Stimulated activated CD8-positive, alpha-beta memory T cell treated with anti-CD3 and anti-CD28 coated beads, Interleukin-4, amount 100 ng/mL, for 4 hours (primary cell): ENCODE measurements at places on chromosomes 5 and 9.

DNA sequence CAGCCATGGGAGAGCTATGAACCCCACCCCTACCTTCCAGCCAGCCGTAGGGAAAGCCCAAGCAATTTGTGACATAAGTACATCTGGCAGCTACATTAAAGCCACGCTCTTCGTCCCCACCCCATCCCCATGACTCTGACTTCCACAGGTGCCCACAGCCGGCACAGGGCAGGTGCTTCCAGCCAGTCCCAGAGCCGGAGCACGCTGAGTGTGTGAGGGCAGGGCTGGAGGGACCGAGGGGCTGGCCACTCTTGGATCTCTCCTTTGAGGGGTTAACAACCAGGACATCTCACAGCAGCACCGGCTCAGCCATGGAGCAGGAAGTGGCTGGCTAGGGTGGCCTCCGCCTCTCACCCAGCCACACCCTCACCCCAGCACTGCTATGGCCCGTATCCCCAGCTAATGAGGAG, 2.4 kb upstream of the FAM78A start:
- no peak for DNase-seq

- no peak for DNase-seq
Measured at GRCh38 chr5:180156141-180156540, 52.9 kb downstream of the RASGEF1C start.

DNA sequence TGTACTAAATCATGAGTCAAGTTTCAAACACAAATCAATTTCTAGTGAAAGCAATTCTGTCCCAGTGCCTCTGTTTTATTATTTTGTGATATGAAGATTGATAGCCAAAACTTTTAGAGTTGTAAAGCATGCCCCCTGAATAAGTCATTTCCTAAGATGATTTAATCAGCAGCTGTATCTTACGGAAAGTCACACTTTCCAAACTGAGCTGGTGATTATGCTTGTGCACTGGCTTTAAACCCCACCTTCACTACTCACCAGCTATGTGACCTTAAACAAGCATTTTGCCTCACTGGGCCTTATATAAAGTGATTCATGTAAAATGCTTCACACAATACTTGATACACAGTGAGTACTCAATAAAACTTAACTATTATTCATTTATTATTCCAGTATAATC, 78.1 kb downstream of the EDIL3 start:
- DNase-seq: no peak

- no peak for DNase-seq
Measured at GRCh38 chr5:158380661-158381060, 521.7 kb upstream of the CLINT1 start.

GRCh38 chr5:53482717-53483638, 2.5 kb downstream of the FST start:
- DNase-seq: no peak

GRCh38 chr5:565782-566440, 41.7 kb upstream of the SLC9A3 start:
- no peak for DNase-seq

GRCh38 chr9:27485158-27485557, 38.9 kb upstream of the IFNK start:
- no peak for DNase-seq

- no peak for DNase-seq
Measured at GRCh38 chr9:108786901-108787689, 68.7 kb downstream of the ACTL7B start.

GRCh38 chr5:6766604-6767093, 53.4 kb downstream of the TENT4A start:
- DNase-seq: no peak

DNA sequence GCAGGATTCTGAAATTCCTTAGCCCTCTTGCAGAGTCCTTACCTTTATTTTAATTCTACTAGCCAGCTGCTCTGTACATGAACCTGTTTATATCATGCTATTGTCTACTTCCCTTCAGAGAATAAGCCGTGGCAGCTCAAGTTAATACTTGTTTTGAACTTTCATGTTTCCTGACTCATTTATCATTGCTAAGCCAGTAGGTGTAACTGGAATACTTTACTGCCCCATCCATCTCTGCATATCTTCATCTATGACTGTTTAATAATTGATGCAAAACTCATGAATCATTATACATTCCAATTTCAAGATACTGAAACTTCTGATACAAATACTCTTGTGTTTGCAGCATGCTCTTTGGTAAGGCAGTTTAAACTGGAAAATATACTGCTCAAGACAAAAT, 174.7 kb downstream of the PPP2R2B start:
- DNase-seq: no peak

- no peak for DNase-seq
Measured at GRCh38 chr5:175878544-175879438, 7.4 kb downstream of the CPLX2 start.

- DNase-seq: no peak
Measured at GRCh38 chr5:126309860-126310259, 113.3 kb upstream of the GRAMD2B start.

GRCh38 chr5:4704951-4705350, 435.2 kb upstream of the ADAMTS16 start:
- no peak for DNase-seq

GRCh38 chr5:108703313-108703712, 44.4 kb upstream of the FER start:
- DNase-seq: no peak

DNA sequence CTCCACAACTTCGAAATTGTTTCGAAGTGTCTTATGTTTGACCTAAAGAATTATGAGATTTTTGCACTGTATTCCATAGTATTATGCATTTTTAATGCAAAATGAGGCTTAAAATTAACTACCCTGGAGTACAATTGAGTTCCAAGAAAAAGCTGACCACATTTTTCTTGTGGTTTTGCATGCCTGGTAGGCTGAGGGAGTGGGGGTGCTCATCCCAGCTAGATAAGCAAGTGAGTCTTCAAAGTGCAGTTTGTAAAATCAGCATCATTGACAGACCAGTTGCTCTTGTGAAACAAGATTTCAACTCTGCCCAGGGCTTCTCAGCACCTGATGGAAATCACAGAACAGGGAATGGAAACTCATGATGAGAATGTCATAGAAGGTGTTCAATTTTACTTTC, 17.0 kb upstream of the NDUFS4 start:
- DNase-seq: no peak

DNA sequence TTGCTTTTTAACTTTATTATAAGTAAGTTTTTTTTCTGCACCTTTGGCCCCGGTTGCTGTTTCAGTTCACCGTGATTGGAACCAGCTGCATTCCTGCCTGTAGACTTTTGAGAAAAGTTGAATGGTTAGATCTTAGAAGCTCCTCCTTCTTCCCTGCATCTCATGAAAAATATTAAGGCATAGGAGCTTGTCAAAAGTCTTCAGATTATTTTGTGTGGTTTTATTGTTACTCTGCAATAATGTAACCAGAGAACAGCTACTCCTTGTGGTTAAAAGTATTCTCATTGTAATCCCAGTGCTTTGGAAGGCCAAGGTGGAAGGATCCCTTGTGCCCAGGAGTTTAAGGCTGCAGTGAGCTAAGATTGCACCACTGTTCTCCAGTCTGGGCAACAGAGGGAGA, 3.3 kb upstream of the SLC2A8 start:
- DNase-seq: no peak

GRCh38 chr5:69300537-69301203, 31.9 kb downstream of the CCDC125 start:
- DNase-seq: no peak

DNA sequence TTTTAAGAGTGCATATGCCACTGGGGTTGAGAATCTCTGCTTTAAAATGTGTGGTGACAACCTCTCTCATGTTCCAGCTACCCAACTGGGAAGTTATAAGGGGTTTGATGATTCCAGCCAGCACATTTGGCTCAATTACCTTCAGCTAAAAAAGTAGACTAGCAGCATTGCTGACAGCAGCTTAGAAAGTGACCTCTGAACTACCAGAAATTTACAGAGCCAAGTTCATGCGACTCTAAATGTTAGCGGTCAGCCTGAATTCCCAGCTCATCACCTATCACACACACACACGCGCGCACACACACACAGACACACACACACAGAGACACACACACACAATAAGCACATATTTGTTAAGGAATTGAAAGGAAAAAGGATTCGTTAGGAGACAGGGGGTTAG, 377.5 kb downstream of the TMEM167A start:
- DNase-seq: no peak

GRCh38 chr5:73172951-73173350, at the start of gene TMEM174:
Gene TMEM174 (plus strand): TSS chr5:73173193. CDS start chr5:73173244, 51 bp downstream.
- DNase-seq: no peak

GRCh38 chr5:54150841-54151240, 159.5 kb downstream of the ARL15 start:
- DNase-seq: no peak

DNA sequence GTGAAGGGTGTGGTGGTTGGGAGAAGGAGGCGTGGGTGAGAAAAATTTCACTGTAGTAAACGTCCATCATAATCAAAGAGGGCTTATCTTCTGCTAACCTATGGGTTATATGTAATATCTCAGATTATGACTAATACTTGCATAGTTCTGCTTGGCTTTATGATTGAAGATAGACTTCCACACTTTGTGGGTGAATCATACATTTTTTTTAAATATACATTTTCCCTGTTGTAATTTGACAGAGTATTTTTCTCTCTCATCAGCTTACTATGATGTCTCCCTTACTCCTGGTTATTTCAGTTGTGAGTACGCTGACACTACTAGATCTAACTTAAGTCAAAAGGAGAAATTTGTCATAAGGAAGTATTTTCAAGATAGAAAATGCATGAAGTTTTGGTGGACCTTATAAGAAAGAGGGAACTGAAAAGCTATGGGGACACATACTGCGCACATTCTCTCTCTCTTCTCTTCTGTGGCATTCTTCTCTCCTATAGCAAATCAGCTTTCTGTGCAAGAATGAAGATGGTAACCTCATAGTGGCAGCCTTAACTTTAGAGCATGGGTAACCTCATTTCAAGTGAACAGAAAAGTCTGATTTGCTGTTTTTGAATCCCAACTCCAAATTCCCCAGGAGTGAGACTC, 4.9 kb upstream of the JAK2 start:
- DNase-seq: no peak

- no peak for DNase-seq
Measured at GRCh38 chr5:103834216-103834615, 271.6 kb upstream of the NUDT12 start.

GRCh38 chr5:16065831-16066230, 113.8 kb downstream of the MARCHF11 start:
- no peak for DNase-seq

DNA sequence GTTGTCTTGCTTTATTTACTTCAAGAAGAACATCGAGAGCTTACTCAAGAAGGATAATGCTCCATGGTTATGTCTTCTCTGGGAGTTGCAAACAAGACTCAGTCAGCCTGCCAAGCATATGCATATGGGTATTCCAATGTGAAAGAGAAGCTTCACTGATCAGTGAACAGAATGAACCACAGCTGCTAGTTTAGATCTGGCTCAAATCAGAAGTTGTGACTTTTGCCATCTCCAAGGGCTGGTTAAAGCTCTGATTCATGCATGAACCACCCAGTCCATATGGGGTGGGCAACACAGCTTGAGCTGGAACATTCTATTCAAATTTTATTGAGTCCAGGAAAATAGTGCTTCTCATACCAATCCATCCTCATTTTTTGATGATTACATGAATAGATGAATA, 50.0 kb downstream of the ATPSCKMT start:
- no peak for DNase-seq

GRCh38 chr5:149432376-149432775, 53.3 kb upstream of the IL17B start:
- no peak for DNase-seq

- no peak for DNase-seq
Measured at GRCh38 chr5:69416699-69417098, 1.8 kb downstream of the MARVELD2 start.

- no peak for DNase-seq
Measured at GRCh38 chr5:141369994-141370848, at the start of gene PCDHGB3. Gene PCDHGB3 (plus strand): TSS chr5:141370242. CDS start chr5:141370395, 153 bp downstream.

DNA sequence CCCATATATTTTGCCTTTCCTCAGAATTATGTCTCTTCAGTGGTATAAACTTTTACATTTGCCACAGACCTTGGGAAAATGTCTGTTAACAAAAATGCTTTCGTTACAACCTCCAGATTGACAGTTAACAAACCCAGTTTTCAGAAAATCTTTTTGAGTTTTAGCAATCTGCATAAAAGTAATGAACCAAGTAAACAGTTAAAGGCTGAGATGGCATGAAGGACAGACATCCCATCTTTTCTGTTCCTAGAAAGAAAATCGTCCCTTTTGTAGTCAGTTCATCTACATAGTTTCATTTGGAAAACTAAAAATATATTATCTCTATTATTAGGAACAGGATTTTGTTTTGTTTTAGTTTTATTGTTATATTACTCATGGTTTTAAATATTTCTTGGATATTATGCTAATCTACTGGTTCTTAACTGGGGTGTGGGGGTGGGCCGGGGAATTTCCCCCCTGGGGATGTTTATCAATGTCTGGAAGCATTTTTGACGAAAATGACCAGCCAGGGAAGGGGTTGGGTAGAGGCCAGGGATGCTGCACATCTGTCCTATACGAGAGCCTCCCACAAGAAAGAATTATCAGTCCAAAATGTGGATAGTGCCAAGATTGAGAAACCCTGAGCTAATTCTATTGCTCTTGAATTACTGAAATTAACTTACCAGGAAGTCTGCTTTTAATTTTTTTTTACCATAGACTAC, 11.9 kb downstream of the FYB1 start:
- no peak for DNase-seq

- DNase-seq: no peak
Measured at GRCh38 chr9:87478226-87478992, 19.3 kb upstream of the DAPK1 start.

DNA sequence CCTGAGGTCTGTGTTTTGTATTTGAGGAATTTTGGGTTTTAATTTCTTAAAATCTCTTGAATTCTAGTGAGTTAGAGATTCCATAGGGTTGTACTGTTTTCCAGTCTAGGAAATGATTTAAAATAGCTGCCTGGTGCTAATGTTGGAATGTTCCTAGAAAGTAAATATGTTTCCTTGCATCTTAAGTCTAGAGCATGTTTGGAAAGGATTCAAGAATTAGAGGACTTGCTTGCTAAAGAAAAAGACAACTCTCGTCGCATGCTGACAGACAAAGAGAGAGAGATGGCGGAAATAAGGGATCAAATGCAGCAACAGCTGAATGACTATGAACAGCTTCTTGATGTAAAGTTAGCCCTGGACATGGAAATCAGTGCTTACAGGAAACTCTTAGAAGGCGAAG, 41.8 kb downstream of the LMNB1 start:
- no peak for DNase-seq

- no peak for DNase-seq
Measured at GRCh38 chr9:38727497-38728001, 7.6 kb upstream of the FAM240B start.

DNA sequence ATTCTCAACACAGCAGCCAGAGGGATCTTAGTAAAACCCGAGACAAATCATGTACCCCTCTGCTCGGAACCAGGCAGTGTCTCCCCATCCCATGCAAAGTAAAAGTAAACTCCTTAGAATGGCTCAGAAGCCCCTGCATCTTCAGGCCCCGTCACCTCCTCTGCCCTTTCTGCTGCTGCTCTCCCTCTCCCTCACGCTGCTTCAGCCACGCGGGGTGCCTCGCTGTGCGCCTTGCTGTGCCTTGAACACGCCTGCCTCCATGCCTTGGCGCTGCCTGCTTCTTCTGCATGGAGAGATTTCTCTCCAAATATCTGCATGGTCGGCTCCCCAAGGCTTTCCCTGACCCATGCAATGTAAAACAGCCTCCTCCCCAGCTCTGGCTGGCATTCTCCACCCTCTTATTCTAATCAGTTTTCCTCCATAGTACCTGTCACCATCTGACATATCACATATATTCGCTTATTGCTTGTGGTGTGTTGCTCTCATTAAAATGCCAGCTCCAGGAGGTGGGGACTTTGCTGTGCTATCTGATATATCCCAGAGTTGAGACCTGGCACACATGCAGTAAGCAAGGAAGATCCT, 8.0 kb downstream of the GPRIN1 start:
- no peak for DNase-seq
